ENCODE measurements at places on chromosomes 6 and 20.
A peak's percentile ranks its signal among the peaks of the same experiment; 100 is the strongest.

GRCh38 chr6:30880698-30881252 is 3.5 kb upstream of the DDR1 start:
- DNase-seq: no peak

DNA sequence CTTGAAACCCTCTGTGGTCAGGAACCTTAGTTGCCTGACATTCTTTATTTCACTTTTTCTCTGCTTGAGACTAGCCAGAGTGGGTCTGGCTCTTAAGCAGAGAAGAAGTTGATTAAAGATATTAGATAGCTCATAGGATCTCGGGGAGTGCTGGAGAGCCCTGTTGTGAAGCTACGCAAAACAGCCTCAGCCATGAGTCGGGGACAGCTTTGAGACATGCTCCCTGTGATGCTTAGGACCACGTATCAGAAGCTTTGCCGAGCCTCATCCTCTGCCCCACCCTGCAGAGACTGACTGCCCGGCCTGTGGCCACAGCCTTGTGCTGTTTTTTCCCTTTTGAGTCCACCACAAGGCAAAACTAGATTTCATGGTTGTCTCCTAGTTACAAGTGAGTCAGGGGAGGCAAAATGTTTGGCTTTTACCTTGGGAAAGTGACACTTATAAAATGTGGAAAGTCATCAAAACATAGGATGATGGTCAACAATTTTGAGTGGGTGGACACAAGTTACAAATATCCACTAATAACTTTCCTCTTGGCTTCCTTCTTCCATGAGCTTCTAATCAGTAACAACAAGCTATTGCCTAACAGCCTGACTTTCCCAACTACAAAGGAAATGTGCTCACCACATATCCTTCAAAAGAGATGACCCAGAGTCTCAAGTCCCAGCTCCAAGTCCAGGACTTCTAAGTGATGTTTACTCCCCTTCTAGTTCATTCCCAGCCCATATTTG is 108.4 kb downstream of the JAG1 start:
- no peak for DNase-seq

- peak; percentile 68 for DNase-seq
These were observed 1.2 kb downstream of the DUSP22 start for GRCh38 chr6:293193-294174.

DNA sequence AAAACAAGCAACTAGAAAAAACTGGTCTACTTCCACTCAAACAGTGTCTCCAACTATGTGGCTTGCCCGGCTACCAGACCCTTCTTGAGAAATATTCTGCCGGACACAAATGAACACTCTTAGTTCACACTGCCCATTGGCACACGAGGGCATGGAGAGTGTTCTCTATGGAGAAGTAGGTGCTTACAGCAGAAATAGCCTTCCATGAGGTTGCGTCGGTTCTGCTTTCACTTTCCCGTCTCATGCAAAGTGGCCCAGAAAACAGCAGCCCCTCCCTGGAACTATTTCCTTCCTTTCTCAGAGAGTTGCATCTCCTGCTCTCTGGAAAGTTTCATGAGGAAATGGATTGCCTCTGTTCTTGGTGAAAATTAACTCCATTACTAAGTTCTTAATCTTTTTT is 9.5 kb upstream of the HLA-DOA start:
- no peak for DNase-seq

DNA sequence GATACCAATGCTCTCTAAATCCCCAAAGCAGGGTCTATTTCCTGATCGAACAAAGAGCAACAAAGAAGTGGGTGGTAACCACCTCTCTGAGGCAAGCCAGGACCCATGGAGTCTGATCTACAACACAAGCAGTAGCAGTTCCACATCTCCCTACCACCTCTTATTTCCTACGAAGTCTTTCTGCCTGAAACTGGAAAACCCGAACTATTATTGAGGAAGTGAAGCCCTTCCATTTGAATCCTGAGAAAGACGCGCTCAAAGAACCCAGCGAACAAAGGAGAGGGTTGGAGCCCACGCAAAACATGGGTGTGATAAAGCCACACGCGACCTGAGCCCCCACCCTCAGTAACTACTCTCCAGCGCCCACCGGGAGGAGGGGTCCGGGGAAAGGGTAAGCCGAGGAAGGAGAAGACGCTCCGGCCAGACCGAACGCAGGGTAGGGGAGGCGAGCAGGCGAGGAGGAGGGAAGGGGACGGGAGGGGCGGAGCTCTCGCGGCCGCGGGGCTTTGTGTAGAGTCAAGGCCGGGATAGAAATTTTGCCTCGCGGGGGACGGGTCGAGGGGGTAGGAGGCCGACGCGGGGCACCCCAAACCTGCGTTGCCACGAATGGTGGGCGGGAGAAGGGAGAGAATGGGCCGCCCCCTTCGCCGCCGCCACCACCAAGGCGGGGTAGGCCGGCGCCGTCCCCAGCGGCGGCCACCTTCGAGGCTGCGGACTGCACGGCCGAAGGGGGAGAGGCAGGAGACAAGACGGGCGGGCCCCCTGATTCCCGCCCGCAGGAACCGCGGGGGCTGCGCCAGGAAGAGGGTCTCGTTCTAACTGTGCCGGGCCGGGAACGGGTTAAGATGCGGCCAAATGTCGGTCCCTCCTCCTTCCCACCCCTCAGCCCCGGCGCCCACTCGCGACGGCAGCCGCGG is 802 bp downstream of the HDAC2 start:
- peak; percentile 84 for DNase-seq

DNA sequence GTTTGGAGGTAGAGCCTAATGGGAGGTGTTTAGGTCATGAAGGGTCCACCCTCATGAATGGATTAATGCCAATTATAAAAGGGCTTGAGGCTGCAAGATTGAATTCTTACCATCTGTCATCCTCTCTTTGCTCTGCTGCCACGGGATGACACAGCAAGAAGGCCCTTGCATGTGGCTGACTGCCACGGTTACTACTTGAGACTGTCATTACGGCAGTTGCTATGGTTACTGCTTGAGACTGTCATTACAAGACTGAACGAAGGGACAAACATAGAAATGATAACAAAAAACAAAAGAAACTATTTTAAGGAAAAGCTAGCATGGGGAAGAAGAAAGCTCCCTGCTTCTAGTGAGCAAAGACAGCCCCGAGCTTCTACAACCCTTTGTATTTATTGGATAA is 715.0 kb downstream of the TFAP2A start:
- DNase-seq: no peak

DNA sequence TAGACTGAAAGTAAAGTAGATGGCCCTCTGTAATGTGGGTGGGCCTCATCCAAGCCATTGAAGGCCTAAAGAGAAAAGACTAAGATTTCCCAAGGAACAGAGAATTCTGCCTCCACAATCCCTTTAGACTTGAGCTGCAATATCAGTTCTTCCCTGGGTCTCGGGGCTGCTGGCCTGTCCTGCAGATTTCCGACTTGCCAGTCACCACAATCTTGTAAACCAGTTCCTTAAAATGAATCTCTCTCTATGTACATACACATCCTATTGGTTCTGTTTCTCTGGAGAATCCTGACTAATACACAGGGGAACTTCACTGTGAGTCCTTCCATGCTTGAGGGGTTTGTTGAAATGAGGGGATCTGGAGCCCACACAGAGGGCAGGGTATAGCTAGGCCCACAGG is 12.9 kb downstream of the CCDC170 start:
- DNase-seq: no peak

DNA sequence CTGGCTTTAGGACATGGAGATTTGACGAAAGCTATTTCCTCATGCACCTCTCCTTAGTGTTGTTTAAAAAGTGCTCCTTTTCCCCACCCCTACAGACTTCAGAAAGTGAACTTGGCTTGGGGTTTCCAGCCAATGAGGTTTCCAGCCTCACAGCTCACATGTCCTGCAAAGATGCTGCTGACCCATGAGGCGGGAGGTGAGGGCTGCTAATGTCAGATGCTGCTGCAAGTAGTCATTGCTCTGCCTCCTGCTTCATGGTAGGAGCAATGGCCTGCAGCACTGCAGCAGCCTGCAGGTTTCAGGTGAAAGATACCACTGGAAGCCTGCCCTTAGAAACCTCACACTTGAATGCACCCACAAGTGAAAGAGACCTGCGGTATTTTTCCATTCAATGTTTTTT is 112.8 kb downstream of the LAMP5 start:
- DNase-seq: no peak

DNA sequence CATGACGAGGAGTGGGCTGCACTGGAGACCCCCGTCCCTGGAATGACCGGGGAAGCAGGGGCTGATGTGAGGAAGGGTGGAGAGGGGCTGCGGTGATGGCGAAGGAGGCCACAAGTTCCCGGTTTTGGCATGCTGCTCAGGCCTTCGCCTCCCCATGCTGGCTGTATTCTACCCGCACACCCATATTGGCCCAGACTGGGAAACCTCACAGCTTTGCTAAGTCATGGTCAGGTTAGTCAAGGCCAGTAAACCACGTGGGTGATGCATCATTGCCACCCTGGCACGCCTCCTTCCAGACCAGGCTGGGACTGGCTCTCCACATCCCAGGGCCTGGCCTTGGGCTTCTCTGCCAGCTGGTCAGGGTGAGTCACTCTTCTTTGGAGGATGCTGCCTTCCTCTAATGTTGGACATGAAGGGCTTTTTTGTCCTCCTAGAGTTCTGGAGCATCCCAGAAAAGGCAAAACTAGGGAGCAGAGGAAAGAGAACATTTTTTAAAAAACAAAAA is 53.8 kb downstream of the PCNA start:
- DNase-seq: no peak

DNA sequence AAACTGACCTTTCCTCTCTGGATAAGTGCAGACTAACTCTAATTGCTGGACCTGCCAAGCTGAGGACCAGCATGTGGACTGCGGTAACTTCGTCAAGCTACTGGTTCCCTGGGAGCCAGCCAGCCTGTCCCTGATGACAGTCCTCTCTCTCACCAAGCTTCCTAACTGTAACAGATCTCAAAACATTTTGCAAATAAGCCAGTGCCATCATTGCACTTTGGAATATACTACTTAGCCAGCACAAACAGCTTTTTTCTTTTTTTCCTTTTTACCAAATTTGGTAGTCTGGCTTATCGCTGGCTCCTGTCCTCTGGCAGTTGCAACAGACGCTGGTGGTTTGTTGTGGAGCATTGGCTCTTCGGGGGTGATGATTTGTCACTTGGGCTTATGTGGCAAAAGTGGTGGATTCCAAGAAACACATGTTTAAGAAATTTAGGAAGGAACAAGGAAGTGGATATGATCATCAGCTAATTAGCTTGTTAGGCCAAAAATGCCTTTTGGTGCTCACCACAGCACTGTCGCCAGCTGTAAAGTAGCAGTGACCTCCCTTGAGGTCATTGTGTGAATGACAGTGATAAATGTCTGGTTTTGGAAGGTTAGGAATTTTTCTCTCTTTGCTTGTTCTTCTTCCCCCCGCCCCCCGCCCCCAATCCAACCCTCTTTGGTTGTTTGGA is 171.7 kb downstream of the CLIC5 start:
- no peak for DNase-seq

GRCh38 chr6:96749891-96750290 is 87.4 kb downstream of the GPR63 start:
- DNase-seq: no peak

DNA sequence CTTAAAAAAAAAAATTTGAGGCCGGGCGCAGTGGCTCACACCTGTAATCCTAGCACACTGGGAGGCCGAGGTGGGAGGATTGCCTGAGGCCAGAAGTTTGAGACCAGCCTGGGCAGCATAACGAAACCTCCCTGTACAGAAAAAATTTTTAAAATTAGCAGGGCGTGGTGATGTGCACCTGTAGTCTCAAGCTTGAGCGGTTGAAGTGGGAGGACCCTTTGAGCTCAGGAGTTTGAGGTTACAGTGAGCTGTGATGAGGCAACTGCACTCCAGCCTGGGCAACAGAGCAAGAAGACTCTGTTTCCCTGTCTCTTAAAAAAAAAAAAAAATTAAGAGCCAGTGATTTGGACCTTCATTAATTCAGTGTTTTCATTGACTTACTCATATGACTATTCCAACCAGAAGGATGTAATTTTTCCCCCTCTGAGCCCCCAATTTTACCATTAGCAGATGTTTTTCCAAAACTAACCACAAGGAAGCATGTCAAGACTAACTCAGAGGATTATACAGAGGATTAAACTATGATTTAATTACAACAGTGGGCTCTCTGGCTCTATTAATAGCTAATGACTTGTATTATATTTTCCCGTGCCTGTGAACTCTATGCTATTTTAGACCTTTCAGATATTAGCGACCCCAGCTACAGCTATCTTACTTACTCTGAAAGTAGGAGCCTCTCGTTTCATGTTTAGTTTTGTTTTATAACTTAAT is 75.1 kb downstream of the ARID1B start:
- DNase-seq: no peak

GRCh38 chr20:7859356-7859802 is 80.9 kb downstream of the HAO1 start:
- no peak for DNase-seq

DNA sequence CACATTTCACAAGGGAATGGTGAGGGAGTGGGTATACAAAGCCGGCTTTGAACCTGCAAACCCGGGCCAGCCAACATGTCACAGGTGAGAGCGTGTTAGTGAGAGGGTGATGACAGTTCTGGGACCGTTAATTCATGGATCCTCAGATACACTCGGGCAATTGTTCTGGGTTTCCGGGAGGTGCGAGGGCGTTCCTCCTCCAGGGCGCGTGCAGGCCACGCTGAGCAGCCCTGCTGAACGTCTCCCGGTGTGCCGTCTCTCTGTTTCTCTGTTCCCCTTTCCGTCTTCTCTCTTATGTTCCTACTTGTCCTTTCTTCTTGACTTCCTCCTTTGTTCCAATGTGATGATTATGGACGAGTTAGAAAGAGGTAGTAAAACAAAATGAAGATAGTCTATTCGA is 130.0 kb upstream of the GMDS start:
- no peak for DNase-seq

GRCh38 chr6:141202626-141203025 is 930.1 kb upstream of the GJE1 start:
- DNase-seq: no peak

DNA sequence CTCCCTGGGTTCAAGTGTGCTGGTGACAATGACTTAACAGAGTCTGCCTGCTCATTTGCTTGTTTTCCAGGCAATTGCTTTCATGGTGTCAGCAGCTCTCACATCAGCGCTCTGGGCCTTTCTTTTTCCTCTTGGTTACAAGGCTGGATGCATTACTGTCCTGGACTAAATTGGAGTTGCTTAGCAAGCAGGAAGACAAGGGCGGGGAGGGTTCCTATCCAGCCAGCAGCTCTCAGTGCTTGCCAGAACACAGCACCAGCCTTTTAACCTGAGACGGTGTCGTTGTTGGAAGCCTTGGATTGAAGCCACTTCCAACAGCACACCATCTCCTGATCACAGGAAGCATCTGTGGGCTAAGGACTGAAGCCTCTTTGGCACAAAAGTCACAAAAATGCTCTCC is 606.9 kb downstream of the CDH26 start:
- DNase-seq: no peak

Measured in type B pancreatic cell (in vitro differentiated cells).